ENCODE measurements at places on chromosomes 3 and 15.

DNA sequence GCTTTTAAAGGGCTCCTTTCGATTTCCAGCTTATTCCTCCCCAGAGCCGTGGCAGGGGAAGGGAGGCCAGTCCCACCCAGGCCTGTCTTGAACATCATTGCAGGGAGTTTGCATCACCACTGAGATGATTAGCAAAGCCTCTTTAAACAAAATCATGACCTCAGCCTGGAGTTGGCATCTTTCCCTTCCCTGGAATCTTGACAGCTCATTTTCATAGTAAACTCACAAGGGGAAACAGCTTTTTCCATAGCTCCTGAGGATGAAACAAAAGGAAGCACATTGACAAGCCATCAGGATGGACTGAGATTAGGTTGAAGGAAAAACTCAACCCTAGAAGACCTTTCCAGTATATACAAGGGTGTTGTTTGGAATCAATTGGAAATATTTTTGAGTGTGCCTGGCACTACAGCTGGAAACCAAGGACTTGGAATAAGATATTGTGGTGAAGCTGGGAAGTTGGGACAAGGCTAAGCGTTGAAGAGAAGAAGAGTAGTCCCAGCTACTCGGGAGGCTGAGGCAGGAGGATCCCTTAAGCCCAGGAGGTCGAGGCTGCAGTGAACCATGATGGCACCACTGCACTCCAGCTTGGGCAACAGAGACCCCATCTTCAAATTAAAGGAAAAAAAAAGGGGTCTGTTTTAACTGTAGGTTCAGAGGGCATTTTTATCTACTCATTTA is 3.1 kb upstream of the LARP6 start:
- no peak for DNase-seq

DNA sequence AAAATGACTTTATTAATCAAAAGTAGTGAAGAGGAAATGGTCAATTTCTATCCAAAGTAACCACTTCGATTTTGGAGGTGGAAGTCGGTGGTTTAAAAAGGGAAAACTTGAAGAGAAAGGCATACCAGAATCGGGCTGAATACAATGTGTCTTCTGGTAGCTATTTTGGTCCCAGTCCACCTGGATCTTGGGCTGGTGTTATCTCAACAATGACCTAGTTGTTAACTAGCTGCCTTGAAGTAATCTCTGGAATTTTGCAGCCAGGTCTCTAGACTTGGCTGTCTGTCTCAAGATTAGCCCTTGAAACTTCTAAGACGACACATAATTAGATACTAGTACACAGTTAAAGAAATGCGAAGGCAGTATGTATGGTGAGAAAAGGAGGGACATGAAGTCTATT is 409.8 kb downstream of the GRM7 start:
- no peak for DNase-seq

- no peak for DNase-seq
These were observed 363 bp downstream of the EMC3 start for GRCh38 chr3:9986230-9986725.

- DNase-seq = no peak
These were observed 1.6 kb downstream of the CDV3 start for GRCh38 chr3:133575086-133575485.

DNA sequence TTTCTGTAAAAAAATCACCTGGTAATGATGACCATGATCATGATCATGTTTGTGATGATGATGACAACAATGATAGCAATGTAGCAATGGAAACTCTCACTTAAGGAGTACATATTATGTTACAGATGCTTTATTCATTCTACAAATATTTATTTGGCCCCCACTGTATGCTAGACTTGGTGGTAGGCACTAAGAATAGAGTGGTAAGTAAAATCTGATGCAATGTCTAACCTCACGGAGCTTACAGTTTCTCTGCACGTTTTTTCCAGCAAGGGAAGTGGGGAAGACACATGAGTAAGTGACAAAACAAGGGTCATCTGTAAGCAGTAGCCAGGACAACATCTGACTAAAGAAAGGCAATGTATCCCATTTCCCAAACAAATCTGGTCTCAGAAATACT is 199.4 kb upstream of the MRPL3 start:
- DNase-seq = no peak

GRCh38 chr3:148211725-148212124 is 486.0 kb upstream of the AGTR1 start:
- no peak for DNase-seq

DNA sequence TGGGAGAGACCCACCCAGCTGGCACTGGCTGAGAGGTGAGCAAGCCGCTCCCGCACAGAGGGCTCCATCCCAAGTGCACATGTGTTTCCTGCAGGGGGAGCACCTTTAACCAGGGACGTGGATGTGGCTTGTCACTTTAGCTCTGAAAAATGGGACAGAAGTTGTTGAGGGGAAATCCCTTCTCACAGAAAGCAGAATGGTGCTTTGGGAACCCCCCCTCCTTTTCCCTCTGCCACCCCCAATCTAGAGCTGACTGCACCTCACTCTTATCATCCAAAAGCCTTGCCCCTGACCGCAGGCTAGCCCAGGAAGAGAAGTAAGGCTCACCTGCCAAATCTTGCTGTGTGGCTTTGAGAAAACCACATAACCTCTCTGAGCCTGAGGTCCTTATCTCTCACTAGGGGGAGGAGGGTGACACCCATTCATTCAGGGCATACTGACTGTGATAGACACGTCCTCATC is 77.9 kb downstream of the RPN1 start:
- DNase-seq = peak; percentile 22

DNA sequence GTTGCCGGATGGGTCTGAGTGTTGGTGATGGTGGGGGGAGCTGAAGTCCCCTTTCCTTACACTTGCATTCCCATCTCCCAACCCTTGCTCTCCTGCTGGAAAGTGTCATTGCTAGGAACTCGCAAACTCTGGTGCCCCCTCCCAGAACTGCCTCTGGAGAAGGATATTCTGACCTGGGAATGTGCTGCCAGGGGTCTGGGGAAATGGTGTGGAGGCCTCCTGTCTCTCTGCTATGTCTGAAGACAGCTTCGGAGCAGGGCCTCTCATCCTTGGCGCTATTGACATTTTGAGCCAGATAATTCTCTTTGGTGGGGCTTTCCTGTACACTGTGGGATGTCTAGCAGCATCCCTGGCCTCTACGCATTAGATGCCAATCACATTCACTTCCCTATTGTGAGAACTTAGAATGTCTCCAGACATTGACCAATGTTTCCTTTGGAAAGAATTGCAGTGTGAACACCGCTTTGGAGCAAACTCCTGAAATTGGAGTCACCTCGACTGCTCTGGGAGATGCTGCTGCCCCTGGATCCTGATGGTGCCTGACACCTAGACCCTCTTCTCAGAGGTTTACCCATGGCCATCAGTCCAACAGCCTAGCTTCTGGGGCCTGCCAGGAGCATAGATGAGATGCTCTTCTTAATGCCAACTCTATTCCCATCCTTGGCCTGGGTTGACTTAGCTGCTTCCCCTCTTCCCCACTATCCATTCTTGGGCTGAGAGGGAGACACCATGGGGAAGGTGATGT is 2.2 kb upstream of the KY start:
- DNase-seq = no peak

- DNase-seq = no peak
These were observed 6.2 kb upstream of the TMF1 start for GRCh38 chr3:69058180-69058946.

All from SHP77 (cell line).